ENCODE measurements at places on chromosomes 16 and 17.

- no peaks in the 10 kb centered on the region for H3K36me3 ChIP-seq
- H3K27me3 ChIP-seq, result no peaks in the 10 kb centered on the region
- H3K27ac ChIP-seq, result no peak overlapping the region
- no peak for DNase-seq
- no peak overlapping the region for H3K4me3 ChIP-seq
Observed at GRCh38 chr17:14790521-14790920, 474.6 kb downstream of the PMP22 start.

DNA sequence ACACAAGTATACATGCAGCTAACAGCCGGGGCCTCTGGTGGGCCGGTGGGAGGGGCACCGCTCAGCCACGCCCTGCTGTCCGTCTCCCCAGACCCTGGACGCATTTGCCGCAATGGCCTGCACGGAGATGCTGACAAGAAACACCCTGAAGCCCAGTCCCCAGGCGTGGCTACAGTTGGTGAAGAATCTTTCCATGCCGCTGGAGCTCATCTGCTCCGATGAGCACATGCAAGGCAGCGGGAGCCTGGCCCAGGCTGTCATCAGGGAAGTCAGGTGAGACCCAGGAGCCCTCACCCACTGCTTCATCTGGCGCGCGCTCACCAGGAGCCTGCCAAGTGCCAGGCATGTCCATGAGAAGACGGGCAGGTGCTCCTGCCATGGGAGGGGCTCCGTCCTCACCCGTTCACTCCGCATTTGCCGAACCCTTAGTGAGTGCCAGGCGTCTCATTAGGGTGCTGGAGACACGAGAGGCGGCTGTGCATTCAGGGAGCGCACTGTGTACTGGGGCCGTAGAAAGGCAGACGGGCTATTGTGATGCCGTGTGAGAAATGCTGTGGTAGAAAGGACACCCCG is 51.4 kb upstream of the ENDOV start:
- H3K36me3 ChIP-seq, result no peaks in the 10 kb centered on the region
- H3K4me1 ChIP-seq, result peaks cover 5% of the 10 kb centered on the region
- H3K27ac ChIP-seq, result no peak overlapping the region
- no peak overlapping the region for H3K4me3 ChIP-seq

GRCh38 chr16:57148481-57148880 is 37.4 kb downstream of the PSME3IP1 start:
- no peak overlapping the region for H3K4me3 ChIP-seq
- DNase-seq, result no peak
- peaks cover 32% of the 10 kb centered on the region for H3K4me1 ChIP-seq
- no peaks in the 10 kb centered on the region for H3K27me3 ChIP-seq
- no peaks in the 10 kb centered on the region for H3K36me3 ChIP-seq

DNA sequence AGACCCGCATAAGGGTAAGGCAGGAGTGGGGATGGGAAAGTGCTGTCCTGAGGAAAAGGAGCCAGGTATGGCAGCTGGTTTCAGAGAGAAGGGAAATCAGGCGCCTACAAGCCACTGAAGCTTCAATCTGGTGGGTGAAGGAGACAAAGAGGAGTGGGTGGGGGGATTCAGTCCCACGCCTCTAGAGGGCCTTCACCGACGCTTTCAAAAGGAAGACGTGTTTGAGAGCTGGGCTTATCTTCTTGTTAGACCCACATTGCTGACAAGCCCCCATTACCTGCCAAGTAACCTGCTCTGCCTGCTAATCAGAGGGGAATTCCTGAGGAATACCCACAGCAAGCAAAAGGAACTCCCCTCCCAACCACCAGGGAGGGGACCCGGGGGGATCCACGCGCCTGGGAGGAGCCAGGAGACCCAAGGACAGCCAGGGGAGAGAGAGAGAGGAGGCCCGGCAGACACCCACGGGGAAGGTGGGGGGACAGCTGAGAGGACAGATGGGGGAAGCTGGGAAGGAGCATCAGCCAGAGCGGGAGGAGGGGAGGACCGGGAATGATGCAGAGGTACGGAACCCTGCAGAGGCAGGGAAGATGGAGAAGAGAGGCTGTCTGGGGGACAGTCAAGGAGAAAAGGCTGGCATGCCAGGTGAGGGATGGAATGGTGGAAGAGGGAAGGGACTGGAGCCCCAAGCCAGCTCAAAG is 1.0 kb downstream of the MTMR4 start:
- H3K4me3 ChIP-seq, result peak overlapping the region; percentile 72
- no peaks in the 10 kb centered on the region for H3K27me3 ChIP-seq
- H3K36me3 ChIP-seq, result no peaks in the 10 kb centered on the region

GRCh38 chr17:19943599-19943998 is 34.0 kb downstream of the AKAP10 start:
- no peak for DNase-seq
- no peak overlapping the region for H3K4me3 ChIP-seq
- no peaks in the 10 kb centered on the region for H3K36me3 ChIP-seq

- no peaks in the 10 kb centered on the region for H3K36me3 ChIP-seq
- no peak overlapping the region for H3K4me3 ChIP-seq
- H3K4me1 ChIP-seq, result no peaks in the 10 kb centered on the region
- DNase-seq, result no peak
Observed at GRCh38 chr16:77838597-77839255, 50.4 kb downstream of the VAT1L start.

- no peaks in the 10 kb centered on the region for H3K4me1 ChIP-seq
- H3K36me3 ChIP-seq, result no peaks in the 10 kb centered on the region
Observed at GRCh38 chr17:13840254-13840653, 229.1 kb upstream of the COX10 start.

- H3K4me1 ChIP-seq, result peaks cover 15% of the 10 kb centered on the region
- H3K27me3 ChIP-seq, result no peaks in the 10 kb centered on the region
- H3K27ac ChIP-seq, result peak overlapping the region; percentile 30
- DNase-seq, result no peak
- no peak overlapping the region for H3K4me3 ChIP-seq
- H3K36me3 ChIP-seq, result no peaks in the 10 kb centered on the region
Observed at GRCh38 chr17:77490361-77491183, 349.8 kb downstream of the SEC14L1 start.

- DNase-seq, result no peak
- H3K4me1 ChIP-seq, result peaks cover 3% of the 10 kb centered on the region
- H3K4me3 ChIP-seq, result no peak overlapping the region
- H3K27ac ChIP-seq, result no peak overlapping the region
Observed at GRCh38 chr16:497258-497657, 30.3 kb upstream of the CAPN15 start.

DNA sequence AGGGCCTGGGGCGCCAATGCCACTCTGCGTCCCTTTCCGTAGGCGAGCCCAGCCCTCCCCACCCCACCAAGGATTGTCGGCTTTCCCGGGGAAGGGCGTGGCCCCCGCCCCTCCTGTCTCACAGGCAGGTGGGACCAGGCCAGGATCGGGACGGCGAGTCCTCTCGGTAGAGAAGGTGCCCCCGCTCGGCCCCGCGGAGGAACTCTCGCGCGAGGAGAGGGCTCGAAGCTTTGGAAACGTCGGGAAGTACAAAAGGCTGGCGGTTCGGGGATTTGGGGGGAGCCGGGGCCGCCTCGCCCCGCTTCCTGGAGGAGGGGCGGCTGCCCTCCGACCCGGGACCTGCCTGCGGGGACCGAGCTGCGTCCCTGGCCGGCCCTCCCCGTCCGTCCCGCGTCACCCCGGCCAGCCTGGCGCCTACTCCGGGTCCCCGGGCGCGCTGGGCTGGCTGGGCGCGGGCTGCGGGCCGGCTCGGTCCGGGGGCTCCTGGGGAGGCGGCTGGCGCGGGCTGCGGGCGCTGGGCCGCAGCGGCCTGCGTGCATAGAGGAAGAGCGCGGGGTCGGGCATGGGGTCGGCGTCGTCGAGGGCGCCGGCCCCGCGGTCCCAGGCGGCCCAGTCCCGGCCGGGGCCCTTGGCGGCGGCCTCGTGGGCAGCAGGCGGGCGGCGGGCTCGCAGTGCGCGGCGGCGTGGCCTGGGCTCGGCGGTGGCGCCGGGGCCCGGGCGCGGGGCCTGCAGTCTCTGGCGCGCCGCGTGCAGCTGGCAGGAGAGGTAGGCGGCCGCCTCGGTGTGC is 12.6 kb upstream of the CLUH start:
- no peak overlapping the region for H3K27ac ChIP-seq
- no peaks in the 10 kb centered on the region for H3K4me1 ChIP-seq
- H3K27me3 ChIP-seq, result no peaks in the 10 kb centered on the region
- H3K36me3 ChIP-seq, result no peaks in the 10 kb centered on the region
- H3K4me3 ChIP-seq, result peak overlapping the region; percentile 44

- peaks cover 27% of the 10 kb centered on the region for H3K4me1 ChIP-seq
- H3K4me3 ChIP-seq, result no peak overlapping the region
- no peaks in the 10 kb centered on the region for H3K27me3 ChIP-seq
- H3K36me3 ChIP-seq, result no peaks in the 10 kb centered on the region
- no peak for DNase-seq
Observed at GRCh38 chr17:62062302-62062701, 2.8 kb downstream of the MED13 start.

DNA sequence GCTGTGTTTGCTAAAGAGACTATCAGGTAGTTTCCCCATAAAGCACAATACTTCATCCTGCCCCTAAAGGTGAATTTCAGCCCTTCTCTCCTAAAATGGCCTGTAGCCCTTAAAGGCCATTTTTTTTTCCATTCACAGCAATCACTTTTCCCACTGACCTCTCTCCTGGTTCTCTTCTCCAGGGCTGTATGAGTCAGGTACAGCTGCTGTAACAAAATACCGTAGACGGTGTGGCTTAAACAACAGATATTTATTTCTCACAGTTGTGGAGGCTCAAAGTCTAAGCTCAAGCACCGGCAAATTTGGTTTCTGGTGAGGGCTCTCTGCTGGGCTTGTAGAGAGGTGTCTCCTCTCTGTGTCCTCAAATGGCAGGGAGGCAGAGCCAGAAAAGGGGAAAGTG is 44.7 kb downstream of the ZNF18 start:
- no peak overlapping the region for H3K27ac ChIP-seq
- H3K27me3 ChIP-seq, result no peaks in the 10 kb centered on the region
- DNase-seq, result no peak
- no peaks in the 10 kb centered on the region for H3K4me1 ChIP-seq

- no peak for DNase-seq
- H3K27me3 ChIP-seq, result no peaks in the 10 kb centered on the region
- no peak overlapping the region for H3K4me3 ChIP-seq
- no peaks in the 10 kb centered on the region for H3K36me3 ChIP-seq
Observed at GRCh38 chr17:5330981-5331380, 48.9 kb downstream of the RABEP1 start.

DNA sequence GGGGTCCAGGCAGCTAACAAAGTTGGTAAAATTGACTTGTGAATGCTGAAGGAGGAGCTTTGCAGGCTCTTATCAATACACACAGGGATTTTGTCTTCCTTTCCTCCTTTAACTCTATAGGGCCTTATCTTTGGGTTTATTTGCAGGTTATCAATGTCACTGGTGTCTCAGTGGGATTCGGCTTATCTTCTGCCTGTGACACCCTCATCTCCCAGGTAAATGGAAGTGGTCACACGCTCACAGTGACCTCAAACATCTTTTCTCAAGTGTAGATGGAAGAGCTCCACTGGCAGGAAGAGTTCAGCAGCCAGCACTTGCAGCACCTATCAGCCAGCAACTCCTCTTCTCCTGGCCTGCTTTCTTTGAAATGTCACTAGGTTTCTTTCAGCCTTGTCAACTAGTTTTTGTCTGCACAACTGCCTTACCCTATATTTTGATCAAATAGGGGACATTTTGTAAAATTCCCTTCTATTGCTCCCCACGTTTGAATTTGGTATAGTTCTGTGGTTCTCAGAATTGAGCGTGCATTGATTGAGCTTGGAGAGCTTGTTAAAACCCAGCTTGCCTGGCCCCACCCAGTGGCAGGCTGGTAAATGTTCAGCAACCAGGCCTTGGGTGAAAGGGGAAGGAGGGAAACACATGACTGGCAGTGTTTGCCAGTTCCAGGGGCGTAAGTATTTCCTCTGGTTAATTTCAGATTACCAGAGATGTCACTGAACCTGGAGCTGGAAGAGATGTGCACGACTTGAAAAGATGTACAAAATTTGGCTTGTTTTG is 12.8 kb downstream of the SLC47A1 start:
- peak; percentile 54 for DNase-seq
- H3K4me1 ChIP-seq, result no peaks in the 10 kb centered on the region
- no peaks in the 10 kb centered on the region for H3K27me3 ChIP-seq
- no peaks in the 10 kb centered on the region for H3K36me3 ChIP-seq
- H3K27ac ChIP-seq, result no peak overlapping the region

GRCh38 chr17:1146561-1147265 is 33.1 kb downstream of the ABR start:
- no peaks in the 10 kb centered on the region for H3K36me3 ChIP-seq
- H3K27me3 ChIP-seq, result no peaks in the 10 kb centered on the region

DNA sequence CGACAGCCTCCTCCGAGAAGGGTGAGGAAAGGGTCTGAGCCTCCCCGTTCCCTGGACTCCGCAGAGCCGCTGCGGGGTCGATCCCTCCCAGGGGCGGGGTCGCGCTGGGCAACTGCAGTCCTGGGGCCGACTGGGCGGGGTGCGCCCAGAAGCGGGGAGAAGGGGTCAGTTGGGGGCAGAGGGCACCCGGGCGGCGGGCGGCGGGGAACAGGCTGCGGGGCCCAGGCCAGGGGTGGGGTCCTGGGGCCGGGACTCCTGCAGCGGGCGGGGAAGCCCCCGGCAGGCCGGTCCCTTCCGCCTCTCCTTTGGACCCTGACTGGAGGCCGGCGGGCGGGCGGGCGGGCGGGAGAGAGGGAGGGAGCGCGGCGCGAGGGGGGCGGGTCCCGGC is 352 bp downstream of the GGNBP2 start:
- H3K27me3 ChIP-seq, result no peaks in the 10 kb centered on the region
- peak overlapping the region; percentile 96 for H3K4me3 ChIP-seq
- no peak for DNase-seq
- H3K27ac ChIP-seq, result peak overlapping the region; percentile 97
- no peaks in the 10 kb centered on the region for H3K36me3 ChIP-seq

DNA sequence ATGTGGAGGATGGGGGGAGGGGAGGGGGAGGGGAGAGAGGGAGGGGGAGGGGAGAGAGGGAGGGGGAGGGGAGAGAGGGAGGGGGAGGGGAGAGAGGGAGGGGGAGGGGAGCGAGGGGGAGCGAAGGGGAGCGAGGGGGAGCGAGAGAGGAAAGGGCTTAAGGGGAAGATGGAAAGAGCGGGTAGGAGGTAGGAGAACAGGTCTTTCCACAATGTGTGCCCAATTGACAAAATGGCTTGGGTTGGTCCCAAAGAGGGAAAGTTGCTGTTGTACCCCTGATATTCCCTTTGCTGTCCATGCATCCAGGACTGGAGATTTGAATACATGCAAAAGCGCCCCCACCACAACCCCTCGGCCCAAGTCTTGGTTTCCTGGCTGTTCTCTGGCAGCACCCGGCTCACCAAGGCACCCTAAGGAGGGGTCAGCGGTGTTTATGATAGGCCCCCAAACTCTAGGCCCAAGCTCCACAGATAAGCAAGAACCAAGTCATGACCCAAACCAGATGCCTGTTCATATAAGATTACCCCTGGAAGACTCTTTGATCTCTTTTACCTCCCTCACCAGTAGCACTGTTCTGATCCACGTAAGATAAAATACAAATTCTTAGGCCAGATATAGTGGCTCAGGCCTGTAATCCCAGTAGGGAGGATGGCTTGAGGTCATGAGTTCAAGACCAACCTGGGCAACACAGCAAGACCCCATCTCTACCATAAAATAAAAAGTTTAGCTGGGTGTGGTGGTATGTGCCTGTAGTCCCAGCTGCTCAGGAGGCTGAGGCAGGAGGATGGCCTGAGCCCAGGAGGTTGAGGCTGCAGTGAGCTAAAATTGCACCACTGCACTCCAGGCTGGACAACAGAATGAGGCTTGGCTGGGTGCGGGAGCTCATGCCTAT is 119.6 kb downstream of the ZFHX3 start:
- peaks cover 24% of the 10 kb centered on the region for H3K4me1 ChIP-seq
- H3K27ac ChIP-seq, result no peak overlapping the region
- no peaks in the 10 kb centered on the region for H3K27me3 ChIP-seq
- no peak for DNase-seq
- no peak overlapping the region for H3K4me3 ChIP-seq

All from testis (tissue), 5 donors.